Gastroesophageal sphincter (tissue), 4 donors: ENCODE measurements at places on chromosomes 11 and 22.

DNA sequence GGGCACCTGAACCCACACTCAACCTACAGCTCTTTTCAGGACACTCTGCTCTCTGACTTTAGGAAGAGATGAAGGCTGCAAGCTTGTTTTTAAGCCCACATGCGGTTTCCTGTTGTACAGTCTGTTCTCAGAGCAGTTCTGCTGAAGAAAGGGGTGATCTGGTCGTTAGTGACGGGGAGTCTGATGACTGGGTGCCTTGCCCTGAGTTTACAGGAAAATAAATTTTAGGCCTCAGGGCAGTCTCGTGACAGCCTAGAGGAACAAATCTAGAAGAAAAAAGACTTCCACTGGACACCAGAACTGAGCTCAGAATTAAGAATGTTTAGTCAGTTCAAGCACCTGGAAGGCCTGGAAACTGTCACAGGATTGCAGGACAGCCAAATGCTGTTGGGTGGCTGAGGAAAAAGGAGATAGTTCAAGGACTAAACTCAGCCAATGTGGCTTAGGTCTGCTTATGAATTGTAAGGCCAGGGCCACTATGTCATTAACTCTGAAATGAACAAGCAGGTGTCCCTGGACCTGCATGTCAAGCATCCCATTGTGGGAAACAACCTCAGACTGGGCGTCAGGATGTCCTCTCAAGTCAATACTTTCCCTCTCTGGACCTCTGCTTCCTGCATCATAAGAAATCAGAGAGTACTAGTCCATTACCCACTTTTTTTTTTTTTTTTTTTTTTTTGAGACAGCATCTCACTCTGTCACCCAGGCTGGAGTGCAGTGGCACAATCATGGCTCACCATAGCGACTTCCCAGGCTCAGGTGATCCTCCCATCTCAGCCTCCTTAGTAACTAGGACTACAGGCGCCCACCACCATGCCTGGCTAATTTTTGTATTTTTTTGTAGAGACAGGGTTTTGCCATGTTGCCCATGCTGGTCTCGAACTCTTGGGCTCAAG lies 5.7 kb downstream of the PIK3IP1 start:
- H3K4me3 ChIP-seq: no peak overlapping the region
- no peaks in the 10 kb centered on the region for H3K27me3 ChIP-seq
- H3K4me1 ChIP-seq: no peaks in the 10 kb centered on the region
- H3K27ac ChIP-seq: peak overlapping the region; percentile 74

- no peak for ATAC-seq
- H3K27me3 ChIP-seq: peaks cover 13% of the 10 kb centered on the region
- H3K27ac ChIP-seq: no peak overlapping the region
- H3K36me3 ChIP-seq: no peaks in the 10 kb centered on the region
Observed at GRCh38 chr11:130168105-130168504, 8.5 kb downstream of the ST14 start.

DNA sequence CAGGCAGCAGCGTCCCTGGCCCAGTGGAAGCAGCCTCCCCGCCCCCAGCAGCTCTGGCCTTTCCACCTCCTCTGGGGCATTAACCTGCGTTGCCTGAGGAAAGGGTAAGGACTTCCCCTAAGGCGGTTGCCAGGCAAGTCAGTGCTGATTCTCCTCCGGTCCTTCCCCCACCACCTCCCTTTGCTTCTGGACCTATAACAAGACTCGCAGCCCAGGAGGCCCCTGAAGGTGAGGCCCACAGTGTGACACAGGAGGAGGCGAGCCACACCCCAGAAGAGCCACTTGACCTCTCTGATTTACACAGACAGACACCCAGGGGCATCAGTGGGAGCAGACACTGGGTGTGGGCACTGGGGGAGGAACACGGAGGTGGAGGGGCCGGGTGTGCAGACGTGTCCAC lies 35.4 kb downstream of the ASCL2 start:
- no peaks in the 10 kb centered on the region for H3K4me1 ChIP-seq
- ATAC-seq: no peak
- H3K4me3 ChIP-seq: no peak overlapping the region
- no peak overlapping the region for H3K27ac ChIP-seq

GRCh38 chr11:72303179-72303578 lies 59.2 kb upstream of the PHOX2A start:
- H3K4me3 ChIP-seq: no peak overlapping the region
- H3K27me3 ChIP-seq: no peaks in the 10 kb centered on the region
- H3K36me3 ChIP-seq: no peaks in the 10 kb centered on the region

DNA sequence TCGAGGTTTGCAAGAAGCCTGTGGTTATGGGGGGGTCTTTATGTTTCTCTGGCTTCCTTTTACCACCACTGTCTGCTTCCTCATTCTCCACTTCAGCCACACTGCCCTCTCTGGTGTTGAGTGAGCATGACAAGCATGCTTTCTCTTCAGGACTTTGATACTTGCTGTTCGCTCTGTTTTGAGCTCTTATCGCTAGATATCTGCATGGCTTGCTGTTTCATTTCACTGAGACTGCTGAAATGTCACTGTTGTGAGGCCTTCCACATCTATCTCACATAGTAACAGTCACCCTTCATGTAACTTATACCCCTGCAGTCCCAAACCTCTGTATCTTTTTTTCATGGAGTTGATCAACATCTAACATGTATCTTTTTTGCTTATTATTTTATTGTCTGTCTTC lies 59.8 kb downstream of the TMEM135 start:
- ATAC-seq: no peak
- no peaks in the 10 kb centered on the region for H3K27me3 ChIP-seq
- H3K27ac ChIP-seq: no peak overlapping the region
- no peaks in the 10 kb centered on the region for H3K4me1 ChIP-seq

DNA sequence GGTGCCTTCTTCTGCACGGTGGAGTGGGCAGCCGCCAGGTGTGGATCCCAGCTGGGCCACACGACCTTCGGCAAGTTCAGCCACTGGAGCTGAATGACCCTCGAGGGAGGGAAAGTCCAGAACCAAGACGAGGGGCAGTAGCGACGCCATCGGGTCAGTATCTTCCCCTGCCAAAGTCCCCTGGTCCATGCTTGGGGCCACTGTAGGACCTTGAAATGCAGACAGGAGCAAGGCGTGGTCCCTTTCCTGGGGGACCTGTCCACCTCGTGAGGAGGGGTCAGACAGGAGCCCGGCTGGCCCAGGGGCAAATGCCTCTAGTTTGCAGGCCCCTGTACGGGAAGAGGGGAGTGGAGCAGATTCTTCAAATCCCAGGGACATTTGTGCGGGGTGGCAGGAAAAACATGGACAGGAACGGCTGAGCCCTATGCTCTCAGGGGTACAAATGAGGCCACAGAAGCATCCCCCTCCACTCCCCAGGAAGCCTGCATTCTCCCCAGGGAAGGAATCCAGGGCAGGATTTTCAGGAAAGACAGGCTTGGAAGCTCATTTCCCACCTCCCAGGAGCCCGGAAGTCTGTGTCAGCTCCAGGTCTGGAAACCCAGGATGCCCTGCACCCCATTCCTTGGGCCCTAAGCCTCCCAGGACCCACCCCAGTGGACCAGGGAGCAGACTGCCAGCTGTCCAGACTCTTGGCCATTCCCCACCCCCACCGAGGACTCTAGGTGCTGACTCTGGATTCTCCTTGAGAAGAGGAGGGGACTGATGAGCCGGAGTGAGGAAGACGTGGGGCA lies 6.6 kb downstream of the SHANK2 start:
- no peak overlapping the region for H3K4me3 ChIP-seq
- H3K36me3 ChIP-seq: no peaks in the 10 kb centered on the region
- H3K4me1 ChIP-seq: no peaks in the 10 kb centered on the region

GRCh38 chr11:100870138-100870537 lies 183.1 kb downstream of the ARHGAP42 start:
- ATAC-seq: no peak
- H3K36me3 ChIP-seq: no peaks in the 10 kb centered on the region
- H3K27ac ChIP-seq: no peak overlapping the region
- H3K4me1 ChIP-seq: no peaks in the 10 kb centered on the region

- H3K36me3 ChIP-seq: no peaks in the 10 kb centered on the region
- no peaks in the 10 kb centered on the region for H3K27me3 ChIP-seq
- peak within 1 kb of the TSS; percentile 88 for H3K27ac ChIP-seq
- H3K4me1 ChIP-seq: no peaks in the 10 kb centered on the region
- ATAC-seq: peak; percentile 67
- peak within 1 kb of the TSS; percentile 54 for H3K4me3 ChIP-seq
Observed at GRCh38 chr11:63916837-63917691, at the start of gene RCOR2. Gene RCOR2 (minus strand): TSS chr11:63917164. CDS start chr11:63916456, 708 bp downstream.

DNA sequence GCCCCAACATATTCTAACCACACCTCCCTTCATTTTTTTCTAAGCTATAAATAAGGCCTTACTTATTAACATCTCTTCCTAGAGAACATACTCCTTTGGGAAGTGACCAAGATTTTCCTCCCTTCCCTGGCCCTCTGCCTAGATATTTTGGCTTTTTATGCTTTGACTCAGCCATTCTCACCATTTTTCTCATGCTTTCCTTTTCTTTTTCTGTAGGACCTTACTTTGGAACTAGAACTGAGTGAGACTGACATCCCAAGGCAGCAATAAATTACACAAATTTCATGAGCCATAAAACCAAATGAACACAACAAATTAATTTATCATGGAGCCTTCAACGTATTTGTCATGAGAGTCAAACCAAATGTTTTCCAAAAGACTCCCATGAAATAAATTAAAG lies 142.7 kb upstream of the CTSC start:
- no peaks in the 10 kb centered on the region for H3K4me1 ChIP-seq
- no peak overlapping the region for H3K27ac ChIP-seq
- H3K4me3 ChIP-seq: no peak overlapping the region
- no peaks in the 10 kb centered on the region for H3K27me3 ChIP-seq
- ATAC-seq: peak; percentile 47

- no peak overlapping the region for H3K4me3 ChIP-seq
- no peaks in the 10 kb centered on the region for H3K4me1 ChIP-seq
- no peaks in the 10 kb centered on the region for H3K27me3 ChIP-seq
Observed at GRCh38 chr11:31262761-31263160, 106.8 kb downstream of the DCDC1 start.

DNA sequence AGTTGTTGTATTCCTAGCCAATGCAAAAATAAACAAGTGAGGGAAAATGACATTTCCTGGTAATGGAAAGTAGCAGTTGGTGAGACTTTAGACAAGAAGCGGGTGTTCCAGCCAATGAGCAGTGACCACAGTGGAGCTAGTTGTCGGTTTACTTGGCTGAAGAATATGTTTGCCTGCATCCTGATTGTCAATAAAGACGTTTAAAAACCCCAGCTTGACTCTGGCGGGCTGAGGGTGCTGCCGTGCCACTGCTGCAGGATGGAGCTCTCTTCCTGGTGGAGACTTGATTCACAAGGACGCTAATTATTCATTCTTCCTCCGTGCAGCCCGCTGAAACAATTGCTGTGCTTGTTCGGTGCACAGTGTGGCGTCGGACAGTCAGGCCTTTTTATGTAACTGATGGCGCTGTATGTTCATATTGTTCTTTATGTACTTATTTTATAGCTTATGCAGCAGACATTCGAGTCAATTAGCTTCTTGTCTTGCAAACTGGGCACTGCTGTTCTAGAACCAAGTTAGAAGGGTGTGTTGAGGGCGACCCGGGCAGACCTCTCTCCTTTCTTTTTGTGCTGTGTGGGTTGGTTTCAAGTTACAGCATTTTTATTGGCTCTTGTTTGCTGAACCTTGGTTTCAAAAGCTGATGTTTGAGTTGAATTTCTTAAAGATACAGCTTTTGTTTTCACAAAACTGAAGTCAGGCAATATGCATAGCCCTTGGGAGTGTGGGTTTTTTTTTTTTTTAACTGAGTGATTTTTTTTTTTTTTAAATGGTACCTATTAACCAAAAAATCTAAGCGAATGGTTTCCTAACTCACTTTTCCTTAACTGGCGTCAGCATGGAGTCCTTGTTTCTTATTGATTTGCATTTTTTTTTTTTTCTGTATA lies 153.9 kb downstream of the TEAD1 start:
- H3K4me3 ChIP-seq: peak overlapping the region; percentile 41
- H3K4me1 ChIP-seq: no peaks in the 10 kb centered on the region
- no peaks in the 10 kb centered on the region for H3K27me3 ChIP-seq

GRCh38 chr11:32353884-32354283 lies 81.5 kb downstream of the WT1 start:
- no peaks in the 10 kb centered on the region for H3K36me3 ChIP-seq
- ATAC-seq: no peak
- no peaks in the 10 kb centered on the region for H3K4me1 ChIP-seq
- H3K4me3 ChIP-seq: no peak overlapping the region

DNA sequence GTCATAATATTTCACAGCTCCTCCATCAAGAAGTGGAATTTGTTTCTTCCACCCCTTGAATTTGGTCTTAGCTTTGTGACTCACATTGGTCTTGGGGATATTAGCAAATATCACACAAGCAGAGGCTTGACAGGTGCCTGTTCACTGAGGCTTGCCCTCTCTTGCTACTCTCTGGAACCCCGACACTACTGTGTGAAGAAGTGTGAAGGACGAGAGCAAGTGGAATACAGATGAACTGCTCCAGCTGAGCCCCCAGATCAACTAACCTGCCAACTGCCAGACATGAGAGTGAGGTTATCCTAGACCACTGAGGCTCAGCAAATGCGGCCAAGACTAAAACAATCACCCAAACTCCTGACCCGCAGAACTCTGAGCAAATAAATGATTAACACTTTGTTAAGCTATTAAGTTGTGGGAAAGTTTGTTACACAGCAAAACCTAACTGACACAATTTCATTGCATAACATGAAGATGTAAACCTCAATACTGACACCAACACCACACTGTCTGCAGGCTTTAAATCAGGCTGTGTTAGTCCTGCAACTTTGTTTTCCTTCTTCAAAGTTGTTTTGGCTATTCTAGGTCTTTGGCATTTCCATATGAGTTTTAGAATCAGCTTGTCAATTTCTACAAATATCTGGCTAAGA lies 142.5 kb downstream of the APOL5 start:
- H3K27me3 ChIP-seq: no peaks in the 10 kb centered on the region
- H3K27ac ChIP-seq: no peak overlapping the region
- peaks cover 3% of the 10 kb centered on the region for H3K4me1 ChIP-seq
- H3K4me3 ChIP-seq: no peak overlapping the region
- no peak for ATAC-seq

GRCh38 chr22:45225732-45226502 lies 14.8 kb downstream of the KIAA0930 start:
- H3K4me1 ChIP-seq: no peaks in the 10 kb centered on the region
- H3K27me3 ChIP-seq: no peaks in the 10 kb centered on the region
- peak; percentile 82 for ATAC-seq

DNA sequence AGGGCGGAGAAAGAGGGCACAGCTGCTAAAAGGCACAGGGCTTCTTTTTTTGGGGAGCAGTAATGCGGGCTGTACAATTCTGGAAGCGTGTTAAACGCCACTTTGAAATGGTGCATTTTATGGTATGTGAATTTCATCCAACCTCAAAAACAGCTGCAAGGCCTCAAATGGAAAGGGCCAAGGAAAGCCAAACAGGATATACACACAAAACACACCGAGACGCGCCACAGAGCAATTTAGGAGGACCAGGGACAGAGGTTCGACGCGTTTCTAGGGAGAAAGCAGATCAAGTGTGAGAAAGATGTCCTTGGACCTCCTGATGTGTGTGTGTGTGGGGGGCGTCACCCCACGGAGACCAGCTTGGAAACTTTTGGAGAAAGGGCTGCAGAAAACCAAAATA lies 31.1 kb downstream of the TSPAN4 start:
- H3K27me3 ChIP-seq: no peaks in the 10 kb centered on the region
- no peaks in the 10 kb centered on the region for H3K4me1 ChIP-seq
- no peak overlapping the region for H3K27ac ChIP-seq
- no peak overlapping the region for H3K4me3 ChIP-seq

DNA sequence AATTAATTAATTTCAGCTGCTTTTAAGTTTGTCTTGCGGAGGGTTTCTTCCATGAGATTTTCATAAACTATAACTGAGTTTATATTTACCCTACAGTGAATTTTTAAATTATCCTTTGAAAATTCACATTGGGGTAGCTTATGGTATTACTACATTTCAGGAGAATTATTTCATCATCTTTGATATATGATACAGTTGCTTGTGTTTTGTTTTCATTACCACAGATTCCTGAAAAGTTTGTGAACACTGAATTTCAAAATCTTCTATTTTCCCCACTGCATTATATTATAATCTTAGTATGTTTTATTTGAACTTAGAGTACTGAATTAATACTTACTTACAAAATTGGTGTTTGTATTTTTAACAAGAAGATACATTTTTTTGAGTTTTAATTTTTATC lies 24.4 kb downstream of the METTL15 start:
- H3K27me3 ChIP-seq: no peaks in the 10 kb centered on the region
- H3K36me3 ChIP-seq: peaks cover 49% of the 10 kb centered on the region
- ATAC-seq: no peak
